ENCODE measurements at places on chromosomes 5 and 9.

DNA sequence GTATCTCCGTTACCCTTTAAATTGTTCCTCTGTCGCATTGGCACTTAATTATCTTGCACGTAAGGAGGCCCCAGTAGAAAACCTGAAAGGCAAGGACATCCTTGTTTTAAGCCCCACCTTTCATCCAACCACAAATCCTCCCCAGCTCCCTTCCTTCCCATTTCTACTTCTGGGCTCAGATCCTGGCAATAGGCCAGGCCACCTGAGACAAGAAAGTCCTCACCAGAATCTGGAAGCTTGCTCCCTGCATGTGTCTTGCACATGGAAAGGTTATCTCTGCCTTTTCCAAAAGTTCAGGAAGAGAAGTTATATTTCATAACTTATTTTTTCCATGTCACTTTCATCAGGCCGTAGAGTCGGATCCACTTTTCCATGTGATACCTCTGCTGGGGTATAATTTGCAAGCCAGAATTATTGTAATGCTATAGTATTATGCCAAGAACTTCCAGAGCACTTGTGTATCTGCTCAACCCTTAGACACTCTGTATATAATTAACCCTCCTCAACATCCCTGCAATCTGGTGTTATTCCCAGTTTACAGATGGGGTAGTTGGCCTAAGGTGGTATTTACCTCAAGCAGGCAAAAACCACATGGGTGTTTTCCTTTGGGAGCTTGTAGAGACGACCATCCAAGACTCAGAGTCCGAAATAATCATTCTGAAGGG is 2.6 kb upstream of the SHB start:
- no peak for DNase-seq

- peak; percentile 56 for DNase-seq
These were observed 6.5 kb upstream of the PITX1 start for GRCh38 chr5:135040333-135041144.

DNA sequence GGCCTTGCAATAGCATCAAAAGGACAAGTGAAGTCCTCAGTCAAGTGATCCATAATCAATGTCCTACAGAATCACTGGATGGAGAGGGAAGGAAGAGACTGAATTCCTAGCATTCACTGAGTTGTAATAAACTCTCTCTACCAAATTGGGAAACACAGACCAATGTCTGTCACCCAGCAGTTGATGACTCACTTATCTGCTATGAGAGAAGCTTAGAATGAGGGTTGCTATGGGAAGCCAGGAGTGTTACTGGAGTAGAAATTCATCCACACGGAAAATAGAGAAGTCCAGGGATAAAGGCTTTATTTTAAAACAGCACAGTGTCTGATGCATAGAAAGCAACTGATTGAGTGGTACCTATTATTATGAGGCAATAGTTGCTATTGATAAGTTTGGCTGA is 407.4 kb downstream of the BRINP1 start:
- no peak for DNase-seq

DNA sequence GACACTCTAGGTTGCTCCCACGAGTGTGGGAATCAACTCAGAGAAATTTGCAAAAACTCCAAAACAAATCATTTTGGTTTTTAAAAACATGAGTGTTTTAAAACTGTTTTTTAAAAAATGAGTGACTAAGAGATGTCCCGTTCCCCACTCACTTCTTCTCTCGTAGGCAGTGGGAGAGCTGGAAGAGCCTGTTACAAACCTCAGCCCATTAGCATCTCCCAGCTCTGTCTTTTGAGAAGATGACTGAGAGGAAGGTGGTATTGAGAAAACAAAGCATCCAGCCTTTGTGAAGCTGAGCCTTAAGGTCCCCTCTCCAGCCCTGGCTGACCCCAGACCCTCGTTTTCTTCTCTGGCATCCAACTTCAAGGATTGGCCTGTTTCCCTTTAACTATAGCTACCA is 4.7 kb upstream of the ANKRD33B start:
- DNase-seq: no peak

GRCh38 chr9:130287736-130288135 is 22.2 kb downstream of the HMCN2 start:
- no peak for DNase-seq

- no peak for DNase-seq
These were observed 1.7 kb downstream of the GOLM1 start for GRCh38 chr9:86097510-86098224.

GRCh38 chr5:154479160-154479943 is 1.3 kb upstream of the HAND1 start:
- DNase-seq: no peak

DNA sequence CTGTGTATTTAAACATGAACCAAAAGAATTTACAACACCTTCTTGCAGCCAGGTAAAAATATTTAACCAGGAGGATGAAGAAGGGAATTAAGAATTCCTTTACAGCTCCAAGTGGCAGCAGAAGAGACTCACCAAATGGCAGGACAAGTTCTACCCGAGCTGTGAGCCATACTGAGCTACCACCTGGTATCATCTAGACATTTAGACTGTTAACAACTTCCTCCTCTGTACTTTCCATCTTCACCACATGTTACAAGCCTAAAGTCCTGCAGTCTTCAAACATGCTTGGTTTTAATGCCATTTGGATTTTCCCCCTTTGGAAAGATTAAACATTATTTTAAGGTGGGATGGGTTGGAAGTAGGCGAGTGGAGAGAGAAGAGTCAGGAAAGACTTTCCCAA is 190.2 kb downstream of the TRPM6 start:
- no peak for DNase-seq

DNA sequence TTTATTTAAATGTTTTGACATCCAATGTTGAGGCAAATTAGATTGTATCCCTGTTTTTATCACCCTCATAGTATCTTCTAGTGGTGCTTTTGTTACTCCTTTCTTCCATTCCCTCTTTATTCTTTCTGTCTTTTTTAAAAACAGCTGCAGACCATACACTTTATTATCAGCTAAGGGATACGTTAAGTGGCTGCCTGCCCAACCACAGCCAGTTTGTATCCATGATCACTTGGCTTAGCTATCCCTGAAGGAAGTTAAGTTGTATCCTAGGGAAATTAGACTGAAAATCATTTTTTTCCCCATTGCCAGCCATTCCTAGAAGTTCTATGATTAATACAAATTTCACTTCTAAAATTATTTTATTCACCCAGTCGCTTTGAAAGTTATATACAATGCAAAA is 1032.7 kb downstream of the NR2F1-AS1 start:
- no peak for DNase-seq

DNA sequence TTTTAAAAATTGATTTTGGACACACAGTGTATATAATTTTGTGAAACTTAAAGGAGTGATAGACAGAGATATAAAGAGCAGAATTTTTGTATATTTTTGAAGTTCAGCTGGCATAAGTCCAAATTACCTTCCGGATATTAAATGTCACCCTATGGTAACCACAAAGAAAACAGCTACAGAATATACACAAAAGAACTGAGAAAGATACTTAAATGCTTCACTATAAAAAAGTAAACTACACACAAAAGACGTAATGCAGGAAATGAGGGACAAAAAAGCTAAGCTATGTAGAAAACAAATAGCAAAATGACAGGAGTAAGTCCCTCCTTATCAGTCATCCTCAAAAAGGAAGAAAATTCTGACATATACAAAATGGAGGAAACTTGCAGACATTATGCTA is 29.4 kb downstream of the HACD4 start:
- no peak for DNase-seq

DNA sequence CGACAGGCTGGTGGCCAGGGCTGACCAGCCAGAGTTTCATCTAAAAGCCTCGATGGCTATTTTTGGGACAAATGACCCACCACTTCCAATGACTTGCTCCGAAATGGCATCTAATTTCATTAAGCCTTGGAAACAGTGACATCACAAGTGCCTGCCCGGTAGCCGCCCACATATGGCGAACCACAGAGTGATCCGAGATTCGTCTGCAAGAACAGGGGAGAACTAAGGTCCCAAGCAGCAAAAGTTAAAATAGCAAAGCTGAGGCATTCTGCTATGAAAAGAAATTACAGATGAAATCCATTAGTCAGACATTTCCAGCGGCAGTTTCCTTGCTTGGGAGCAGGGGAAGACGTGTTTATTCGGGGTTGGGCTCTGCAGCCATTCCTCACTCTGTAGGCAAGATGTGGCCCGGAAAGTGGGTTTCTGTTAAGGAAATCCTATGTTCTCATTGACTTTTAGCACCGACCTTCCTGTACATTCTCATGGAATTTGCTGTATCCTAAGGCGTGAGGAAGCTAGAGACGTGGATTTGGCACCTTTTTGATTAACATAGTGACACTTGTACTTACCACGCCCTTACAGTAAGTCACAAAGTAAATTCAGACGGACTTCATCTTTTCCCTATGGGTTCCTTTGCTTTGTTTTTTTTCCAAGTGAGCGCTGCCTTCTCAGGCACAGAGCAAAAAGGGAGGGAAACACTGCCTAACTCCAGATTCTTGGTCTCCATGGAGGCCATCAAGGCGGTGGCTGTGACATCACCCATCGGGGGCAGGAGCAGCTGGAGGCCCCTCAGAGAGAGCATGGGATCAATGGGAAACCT is 45.1 kb downstream of the ERGIC1 start:
- DNase-seq: no peak

GRCh38 chr5:81230416-81230815 is 2.7 kb upstream of the CKMT2 start:
- DNase-seq: peak; percentile 17

GRCh38 chr9:93122721-93123221 is 11.3 kb downstream of the NINJ1 start:
- no peak for DNase-seq

GRCh38 chr5:173862047-173862477 is 26.1 kb upstream of the CPEB4 start:
- DNase-seq: no peak

DNA sequence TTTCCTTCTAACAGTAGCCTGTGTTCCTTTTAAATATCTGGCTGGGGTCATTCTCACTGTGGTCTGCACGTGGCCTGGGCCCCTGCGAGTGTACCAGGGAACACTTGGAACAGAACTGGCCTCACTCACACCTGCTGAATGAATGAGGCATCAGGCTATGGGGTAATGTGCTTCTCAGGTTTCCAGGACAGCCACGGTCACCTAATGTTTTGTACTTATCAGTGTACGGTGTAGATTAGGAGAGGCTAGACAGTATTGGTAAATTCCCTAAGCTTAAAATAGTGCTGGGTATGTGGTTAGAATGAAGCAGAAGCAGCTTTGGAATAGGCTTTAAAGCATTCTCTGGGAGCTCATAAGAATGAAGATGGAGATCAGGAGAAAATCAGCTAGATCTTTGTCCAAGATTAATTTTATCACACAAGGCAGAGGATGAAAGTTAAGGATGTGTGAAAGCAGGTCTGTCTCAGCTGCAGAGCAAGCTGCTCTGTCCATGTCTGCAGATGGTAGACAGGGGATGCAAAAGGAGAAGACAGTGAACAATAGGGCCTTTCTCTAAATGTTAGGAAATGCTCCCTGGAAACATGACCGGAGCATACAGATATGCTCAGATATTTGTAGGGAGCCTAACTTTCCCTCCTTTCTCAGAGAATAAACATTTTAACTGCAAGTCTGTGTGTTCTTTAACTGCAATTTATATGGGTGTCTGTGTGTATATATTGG is 267.5 kb downstream of the NR3C1 start:
- no peak for DNase-seq

DNA sequence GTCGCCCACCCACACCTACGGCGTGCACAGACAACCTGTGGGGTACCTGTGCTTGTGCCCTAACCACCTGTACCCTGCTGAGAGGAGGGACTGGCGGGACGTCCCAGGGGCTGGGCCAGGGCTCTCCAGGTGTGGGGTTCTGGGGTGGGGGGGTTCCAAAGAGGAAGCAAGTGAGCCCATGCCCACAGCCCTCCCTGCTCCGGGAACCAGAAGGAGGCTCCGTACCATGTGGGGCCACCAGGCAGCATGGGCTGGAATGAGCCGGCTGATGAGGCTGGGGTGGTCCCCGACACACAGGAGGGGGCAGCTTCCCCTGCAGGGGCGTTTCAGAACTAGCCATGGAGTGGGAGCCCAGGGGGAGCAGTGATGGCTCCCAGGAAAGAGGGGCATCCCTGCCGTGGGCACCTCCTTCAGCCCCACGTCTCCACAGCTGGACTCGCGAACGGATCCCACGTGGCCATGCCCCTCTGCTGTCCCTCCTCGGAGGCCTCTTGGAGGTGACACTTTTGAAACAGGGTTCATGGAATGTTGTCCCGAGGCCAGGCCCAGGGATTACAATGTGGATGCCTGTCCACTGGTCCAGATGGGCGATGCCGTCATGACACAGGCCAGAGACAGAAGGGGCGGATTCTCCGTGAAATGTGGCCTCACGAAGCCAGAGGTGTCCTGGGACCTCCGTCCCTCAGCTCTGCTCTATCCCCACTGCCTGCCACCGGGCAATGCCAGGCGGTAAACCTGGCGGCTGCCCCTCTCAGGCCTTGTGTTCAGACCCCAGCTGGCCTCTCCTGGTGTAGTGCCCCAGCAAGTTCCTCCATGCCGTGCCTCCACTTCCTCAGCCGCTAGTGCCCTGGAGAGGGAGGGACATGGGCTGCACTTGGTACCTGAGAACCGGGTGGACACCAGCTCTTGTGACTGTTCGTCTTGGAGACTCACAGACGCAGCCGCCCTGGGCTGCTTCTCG is 33.6 kb upstream of the IRX4 start:
- DNase-seq: no peak

- no peak for DNase-seq
These were observed 630.6 kb upstream of the SGCD start for GRCh38 chr5:155696362-155696761.

GRCh38 chr5:102809033-102809432 is 53.9 kb downstream of the PAM start:
- DNase-seq: no peak

- no peak for DNase-seq
These were observed 569 bp downstream of the GALT start for GRCh38 chr9:34647084-34647403.

GRCh38 chr5:150189728-150190502 is at the start of gene SLC6A7:
Gene SLC6A7 (plus strand): TSS chr5:150190062. CDS start chr5:150190328, 266 bp downstream.
- no peak for DNase-seq

- no peak for DNase-seq
These were observed 177.9 kb upstream of the KLF4 start for GRCh38 chr9:107667231-107668070.

GRCh38 chr5:36407396-36407795 is 105.7 kb upstream of the RANBP3L start:
- no peak for DNase-seq
